Hematopoietic multipotent progenitor cell treated with erythropoietin and hydrocortisone succinate and interleukin-3 and kit ligand, for 4 days (in vitro differentiated cells): ENCODE measurements at places on chromosomes 1 and 21.

DNA sequence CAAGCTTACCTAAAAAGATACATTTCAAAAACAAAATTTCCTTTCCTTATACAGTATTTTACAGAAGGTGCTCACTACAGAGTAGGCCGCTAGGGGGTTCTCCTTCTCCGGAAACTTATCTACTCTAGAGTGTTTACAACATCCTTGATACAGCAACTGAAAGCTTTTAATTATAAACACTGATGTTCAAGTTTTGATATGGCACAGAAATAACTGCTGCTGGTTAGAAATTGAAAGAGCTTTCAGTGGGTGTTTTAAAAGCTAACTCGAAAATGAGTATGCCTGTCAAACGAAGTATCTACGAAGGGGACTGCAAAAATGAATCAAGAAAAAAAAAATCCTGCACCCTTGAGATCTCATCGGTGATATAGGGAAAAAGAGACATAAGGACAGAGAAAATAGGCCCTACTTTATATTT, 1.0 kb downstream of the YOD1 start:
- DNase-seq = peak; percentile 87

DNA sequence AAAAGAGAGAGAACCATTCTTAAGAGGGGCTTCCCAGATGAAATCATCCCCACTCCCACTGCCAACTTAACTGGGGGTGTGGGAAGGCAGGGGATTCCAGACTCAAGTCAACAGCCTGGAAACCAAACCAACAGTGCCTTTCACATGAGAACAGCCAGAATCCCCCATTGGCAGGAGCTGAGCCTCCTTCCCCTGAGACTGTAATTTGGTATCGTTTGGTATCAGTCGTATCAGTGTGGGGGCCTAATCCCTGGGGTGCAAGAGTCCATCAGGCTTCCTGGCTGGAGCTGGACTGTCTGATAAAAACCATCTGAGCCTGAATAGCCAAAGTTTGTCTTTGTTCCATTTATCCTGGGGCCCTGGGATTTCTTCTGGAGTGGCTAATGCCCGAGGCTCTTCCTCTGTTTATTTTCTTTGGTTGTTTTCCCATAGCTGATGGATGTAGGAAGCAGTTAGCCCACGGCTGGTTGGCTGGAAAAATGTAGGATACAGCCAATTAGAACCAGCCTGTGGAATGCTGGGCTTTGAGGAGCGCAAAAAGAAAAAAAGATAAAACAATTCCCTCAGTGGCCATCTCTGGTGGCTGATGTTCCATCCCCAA, 84.6 kb downstream of the LAMC2 start:
- DNase-seq = no peak

- DNase-seq = no peak
Measured at GRCh38 chr1:152067150-152067549, 21.7 kb downstream of the TCHHL1 start.

GRCh38 chr1:207030522-207031009, 2.0 kb downstream of the C1orf116 start:
- DNase-seq = no peak

- DNase-seq = no peak
Measured at GRCh38 chr1:66175581-66175980, 358.4 kb upstream of the SGIP1 start.

- no peak for DNase-seq
Measured at GRCh38 chr1:21887216-21887736, 49.8 kb downstream of the HSPG2 start.

DNA sequence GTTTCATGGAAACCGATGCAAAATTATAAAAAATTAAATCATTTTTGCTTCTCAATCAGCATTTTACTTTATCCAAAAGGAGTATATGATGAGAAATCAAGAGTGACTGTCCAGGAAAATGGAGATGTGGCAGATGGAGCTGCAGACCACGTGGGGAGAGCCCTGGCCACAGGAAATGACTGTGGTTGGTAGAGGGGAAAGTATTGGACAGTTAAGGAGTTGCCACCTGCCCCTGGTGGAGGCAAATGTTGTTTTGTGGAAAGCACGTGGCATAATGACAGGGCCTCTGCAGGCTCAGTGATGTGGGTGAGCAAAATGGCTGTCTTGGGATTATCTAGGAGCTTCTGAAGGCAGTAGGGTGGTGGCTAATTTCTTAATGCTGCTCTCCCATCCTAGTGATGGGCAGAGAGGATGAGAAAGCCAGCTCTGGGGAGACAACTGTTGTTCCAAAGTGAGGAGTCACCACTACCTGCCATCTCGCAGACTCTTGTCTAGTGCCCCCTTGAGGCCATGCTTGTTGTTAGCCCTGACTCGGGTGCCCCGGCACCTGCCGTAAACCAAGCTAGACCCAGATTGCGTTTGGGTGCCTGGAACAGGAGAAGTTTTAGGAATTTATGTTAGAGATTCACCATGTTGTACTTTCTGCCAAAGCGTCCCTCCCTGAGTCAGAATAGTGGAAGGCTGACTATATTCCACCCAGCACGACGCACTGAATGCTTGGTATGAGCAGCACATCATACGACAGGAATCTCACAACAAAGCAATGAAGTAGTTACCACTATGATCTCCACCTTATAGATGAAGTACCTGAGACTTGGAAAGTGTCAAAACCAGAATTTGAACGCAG, 144.0 kb downstream of the ROR1 start:
- DNase-seq = peak; percentile 37

- DNase-seq = peak; percentile 80
Measured at GRCh38 chr1:54810153-54810942, 9.2 kb upstream of the TTC22 start.

GRCh38 chr1:210143465-210144062, 89.0 kb upstream of the SERTAD4 start:
- peak; percentile 83 for DNase-seq

DNA sequence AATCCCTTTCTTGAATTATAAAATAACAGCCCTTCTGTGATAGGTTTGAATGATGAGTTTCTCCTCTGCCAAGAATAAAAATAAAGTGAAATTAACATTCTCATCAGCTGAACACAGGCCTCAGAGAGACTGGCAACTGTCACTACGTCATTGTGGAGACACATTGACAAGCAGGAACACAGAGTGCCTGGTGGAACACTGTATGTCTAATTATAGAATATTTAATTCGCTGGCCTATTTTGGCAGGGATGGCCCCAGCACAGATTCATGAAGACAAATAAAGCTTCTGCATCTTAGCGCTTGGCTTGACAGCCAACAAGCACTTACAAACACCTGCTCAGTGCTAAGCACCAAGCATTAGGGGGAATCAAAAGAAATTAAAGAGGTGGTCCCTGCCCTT, 52.0 kb upstream of the SMYD2 start:
- no peak for DNase-seq

- DNase-seq = peak; percentile 75
Measured at GRCh38 chr1:155250246-155250632, 5.0 kb downstream of the ENTREP3 start.

DNA sequence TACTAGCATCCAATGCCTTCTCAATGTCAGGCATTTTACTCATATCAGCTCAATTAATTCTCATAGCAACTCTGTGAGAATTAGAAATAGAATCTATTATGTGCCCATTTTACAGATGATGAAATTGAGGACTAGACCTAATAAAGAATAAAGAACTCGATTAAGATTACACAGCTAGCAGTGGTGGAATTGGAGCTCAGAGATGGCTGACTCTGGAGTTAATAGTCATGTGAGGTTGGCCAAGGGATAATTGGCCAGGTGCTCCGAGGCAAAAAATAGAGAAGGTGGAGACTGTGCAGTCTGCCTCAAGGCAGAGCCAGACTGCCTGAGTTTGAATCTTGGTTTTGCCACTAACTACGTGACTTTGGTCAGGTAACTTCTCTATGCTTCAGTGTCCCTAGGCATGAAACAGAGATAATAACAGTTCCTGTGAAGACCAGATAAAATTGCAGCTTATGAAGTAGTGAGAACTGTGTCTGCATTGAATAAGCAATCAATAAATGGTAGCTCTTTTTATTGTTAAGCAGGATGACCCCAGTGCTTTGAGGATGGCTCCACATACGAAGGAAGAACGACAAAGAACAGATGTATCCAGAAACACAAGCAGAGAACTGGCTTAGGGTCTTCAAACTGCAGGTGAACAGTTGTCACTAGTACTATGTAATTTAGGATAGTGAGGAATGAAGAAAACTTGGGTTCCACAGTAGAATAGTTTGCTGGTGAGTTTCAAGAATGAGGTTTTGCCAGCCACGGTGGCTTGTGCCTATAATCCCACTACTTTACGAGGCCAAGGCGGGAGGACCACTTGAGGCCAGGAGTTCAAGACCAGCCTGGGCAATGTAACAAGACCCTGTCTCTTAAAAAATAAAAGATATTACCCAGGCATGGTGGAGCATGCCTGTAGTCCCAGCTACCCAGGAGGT, 6.9 kb upstream of the CCSAP start:
- no peak for DNase-seq

DNA sequence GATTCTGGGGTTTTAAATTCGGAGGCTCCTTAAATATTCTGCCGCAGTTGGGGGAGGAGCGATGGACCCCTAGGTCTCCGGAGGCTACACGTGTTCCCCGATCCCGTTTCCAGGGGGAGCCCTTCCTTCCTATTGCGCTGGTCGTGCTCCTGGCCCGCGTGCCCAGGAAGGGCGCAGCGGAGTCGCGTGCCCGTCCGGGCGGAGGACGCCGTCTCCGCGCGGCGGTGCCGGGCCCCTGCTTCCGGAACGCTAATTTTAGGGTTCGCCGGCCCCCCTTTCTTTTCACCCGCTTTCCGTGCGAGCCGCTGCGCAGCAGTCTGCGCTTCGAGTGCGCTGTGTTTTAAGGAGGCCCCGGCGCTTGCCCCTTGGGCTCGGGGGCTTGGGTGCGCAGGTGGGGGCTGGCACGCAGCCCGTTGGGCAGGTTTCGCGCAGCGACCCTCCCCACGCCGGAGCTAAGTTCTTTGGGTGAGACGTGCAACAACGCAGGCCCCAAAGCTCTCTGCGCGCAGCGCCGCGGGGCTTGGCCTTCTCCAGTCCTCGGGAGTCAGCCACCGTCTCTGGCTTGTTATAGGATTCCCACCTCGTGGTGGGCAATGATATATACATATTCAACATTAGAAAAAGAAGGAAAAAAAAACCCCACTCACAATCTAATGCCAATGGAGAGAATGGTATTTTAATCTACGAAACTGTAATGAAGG, 43.5 kb upstream of the DNAJC6 start:
- DNase-seq = peak; percentile 88

- no peak for DNase-seq
Measured at GRCh38 chr1:2226525-2227345, 1.4 kb upstream of the SKI start.

DNA sequence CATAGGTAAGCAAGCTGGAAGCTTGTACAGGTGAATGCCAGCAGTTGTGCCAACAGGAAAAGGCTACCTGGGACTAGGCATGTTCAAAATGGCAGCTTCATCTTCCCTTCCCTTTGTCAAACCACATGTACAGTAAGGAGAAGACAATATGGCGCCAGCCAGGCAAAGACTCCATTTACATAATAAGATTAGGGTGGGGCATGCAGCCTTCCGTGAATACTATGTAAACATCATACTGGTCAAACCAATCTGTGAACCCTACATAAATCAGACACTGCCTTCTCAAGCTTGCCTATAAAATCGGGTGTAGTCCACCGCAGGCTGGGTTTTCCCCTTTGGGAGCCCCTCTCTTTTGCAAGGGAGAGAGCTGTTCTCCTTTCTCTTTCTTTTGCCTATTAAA, 24.6 kb downstream of the ATF3 start:
- no peak for DNase-seq

- peak; percentile 97 for DNase-seq
Measured at GRCh38 chr1:23790696-23791515, at the start of gene LYPLA2. Gene LYPLA2 (plus strand): TSS chr1:23791145. CDS start chr1:23792683, 1,538 bp downstream.

GRCh38 chr1:62687903-62688686, at the start of gene DOCK7:
Gene DOCK7 (minus strand): TSS chr1:62688386. CDS start chr1:62688264, 122 bp downstream.
- DNase-seq = peak; percentile 81

DNA sequence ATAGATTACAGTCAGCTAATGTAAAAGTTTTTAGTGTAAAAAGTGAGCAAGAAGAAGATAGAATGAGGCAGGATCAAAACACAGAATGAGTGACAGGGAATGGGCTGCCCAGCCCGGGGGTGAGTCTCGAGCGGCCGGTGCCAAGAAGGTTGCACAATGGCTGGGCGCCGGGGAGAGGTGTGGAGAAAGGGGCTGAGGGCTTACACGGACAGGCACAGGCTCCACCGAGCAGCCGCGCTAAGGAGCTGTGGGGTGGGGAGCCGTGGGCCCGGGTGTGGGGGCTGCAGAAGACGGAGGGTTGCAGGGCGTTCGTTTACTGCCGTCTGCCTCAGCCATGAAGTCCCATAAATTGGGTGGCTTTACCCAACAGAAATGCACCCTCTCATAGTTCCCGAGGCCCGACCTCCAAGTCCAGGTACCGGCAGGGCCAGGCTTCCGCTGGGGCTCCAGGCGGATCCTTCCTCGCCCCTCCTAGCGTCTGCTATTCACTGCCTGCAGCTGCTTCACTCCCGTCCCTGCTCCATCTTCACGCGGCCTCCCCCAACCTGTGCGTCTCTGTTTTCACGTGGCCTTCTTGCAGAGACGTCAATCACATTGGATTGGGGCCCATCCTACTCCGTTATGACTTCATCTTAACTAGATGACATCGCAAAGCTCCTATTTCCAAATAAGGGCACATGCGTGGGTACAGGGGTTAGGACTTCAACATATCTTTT, 277.2 kb downstream of the CAMTA1 start:
- DNase-seq = no peak

GRCh38 chr1:157948312-157949073, 45.0 kb upstream of the KIRREL1 start:
- peak; percentile 79 for DNase-seq

- DNase-seq = no peak
Measured at GRCh38 chr1:203173566-203173965, 2.1 kb downstream of the MYBPH start.

DNA sequence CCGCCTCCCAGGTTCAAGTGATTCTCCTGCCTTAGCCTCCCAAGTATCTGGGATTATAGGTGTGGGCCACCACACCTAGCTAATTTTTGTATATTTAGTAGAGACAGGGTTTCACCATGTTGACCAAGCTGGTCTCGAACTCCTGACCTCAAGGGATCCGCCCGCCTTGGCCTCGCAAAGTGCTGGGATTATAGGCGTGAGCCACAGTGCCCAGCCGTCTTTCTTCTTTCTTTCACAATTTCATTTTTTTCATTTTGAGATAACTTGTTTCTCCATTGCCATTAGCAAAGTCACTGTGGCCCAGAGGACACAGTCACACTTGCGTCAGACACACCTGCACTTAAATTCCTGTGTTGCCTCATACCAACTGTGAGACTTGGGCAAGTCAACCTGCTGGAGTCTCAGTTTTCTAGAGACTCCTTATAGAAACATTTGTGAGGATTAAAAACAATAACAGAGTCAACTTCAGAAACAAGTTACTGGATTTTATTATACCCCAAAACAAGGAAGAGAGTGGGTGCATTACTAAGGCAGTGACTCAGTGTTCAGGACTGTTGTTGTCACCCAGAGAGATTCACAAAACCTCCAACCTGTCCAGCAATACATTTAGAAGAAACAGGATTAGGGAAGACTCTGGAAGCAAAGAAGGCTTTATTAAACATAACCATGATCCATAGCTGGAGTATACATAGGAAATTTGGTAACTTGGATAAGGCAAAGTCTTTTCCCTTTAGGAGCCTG, 2.6 kb downstream of the TEDDM1 start:
- DNase-seq = peak; percentile 62

DNA sequence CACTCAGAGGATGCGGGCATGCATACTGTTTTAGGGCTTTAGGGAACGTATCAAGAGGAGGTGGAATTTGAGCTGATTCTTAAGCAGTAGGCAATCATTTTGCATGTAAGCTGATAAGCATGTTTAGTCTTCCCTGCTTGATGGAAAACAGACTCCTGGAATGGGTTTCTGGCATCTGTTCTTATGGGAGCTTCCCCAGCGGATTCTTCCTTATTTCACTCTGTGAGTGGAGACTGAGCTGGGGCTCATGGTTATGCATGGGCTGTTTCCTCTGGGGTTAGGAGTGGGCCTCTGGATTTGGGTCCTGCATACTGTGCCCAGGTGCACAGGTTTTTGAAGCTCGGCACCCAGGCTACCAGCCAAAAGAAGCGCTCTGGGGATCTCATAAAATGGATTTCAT, 93.4 kb downstream of the DIRAS3 start:
- no peak for DNase-seq
